NCI-H510A treated with DMSO at 0.1 percent for 48 hours (cell line): ENCODE measurements at places on chromosomes 11 and 22.

DNA sequence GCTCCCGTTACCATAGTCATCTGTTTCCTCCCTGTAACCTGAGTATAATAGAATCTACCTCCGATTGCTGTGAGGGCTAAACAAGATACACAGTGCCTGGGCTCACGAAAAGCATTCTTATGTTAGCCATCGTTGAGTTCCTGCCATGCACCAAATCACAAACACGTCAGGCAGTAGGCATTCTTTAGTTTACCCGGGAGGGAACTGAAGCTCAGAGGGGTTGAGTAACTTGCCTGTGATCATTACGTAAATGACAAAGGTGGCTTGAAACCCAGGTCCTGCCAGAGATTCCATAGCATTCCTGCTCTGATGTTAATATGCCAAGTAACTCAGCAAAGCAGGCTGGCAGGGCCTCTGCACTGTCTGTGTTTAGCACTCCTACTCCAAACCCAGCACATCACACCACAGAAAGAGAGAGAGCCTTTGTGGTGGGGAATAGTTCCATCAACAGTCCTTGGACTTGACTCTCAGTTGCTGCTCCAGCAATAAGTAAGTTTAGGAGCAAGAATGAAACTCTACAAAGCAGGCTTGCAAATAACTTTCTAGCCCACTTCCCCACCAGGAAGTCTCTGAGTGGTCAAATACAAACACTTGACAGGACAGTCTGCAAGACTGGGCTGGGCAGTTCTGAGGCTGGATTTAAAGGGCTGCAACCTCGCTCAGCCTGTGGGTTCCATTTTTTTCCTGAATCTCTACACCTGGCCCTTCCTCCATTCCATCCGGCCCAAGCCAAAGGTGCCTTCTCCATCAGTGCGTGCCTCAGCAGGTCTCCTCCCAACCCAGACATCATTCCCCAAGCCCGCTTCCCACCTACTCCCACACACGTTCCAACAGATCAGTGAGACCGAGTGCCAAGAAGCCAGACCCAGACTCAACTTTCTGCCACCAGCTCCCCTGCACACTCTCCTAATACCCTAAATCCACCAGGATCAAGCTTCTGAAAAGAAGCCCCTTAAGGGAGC lies 1.1 kb downstream of the SCN2B start:
- peak; percentile 54 for DNase-seq

- DNase-seq = no peak
Measured at GRCh38 chr22:17656870-17657395, 18.4 kb downstream of the BCL2L13 start.

GRCh38 chr11:86681483-86681756 lies 9.0 kb upstream of the ME3 start:
- no peak for DNase-seq

DNA sequence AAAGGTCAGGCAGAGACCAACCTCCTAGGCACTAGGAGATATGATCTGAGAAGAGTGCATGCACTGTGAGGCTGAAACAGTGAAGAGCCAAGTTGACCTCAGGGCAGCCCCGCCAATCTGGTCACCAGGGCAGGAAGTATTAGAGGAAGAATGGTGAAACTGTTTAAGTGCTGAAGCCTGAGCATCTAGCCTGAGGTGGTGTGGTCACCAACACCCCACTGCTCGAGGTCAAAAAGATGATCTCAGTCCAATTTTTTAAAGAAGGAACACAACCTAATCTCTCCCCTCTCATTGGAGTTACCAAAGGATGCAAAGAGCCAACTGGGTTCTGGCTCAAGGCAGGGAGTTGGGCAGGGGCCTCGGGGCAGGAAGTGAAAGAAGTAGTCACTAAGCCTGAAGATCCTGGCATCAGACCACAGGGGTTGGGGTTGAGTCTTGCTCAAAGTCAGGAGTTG lies 4.0 kb downstream of the APBB1 start:
- DNase-seq = no peak

DNA sequence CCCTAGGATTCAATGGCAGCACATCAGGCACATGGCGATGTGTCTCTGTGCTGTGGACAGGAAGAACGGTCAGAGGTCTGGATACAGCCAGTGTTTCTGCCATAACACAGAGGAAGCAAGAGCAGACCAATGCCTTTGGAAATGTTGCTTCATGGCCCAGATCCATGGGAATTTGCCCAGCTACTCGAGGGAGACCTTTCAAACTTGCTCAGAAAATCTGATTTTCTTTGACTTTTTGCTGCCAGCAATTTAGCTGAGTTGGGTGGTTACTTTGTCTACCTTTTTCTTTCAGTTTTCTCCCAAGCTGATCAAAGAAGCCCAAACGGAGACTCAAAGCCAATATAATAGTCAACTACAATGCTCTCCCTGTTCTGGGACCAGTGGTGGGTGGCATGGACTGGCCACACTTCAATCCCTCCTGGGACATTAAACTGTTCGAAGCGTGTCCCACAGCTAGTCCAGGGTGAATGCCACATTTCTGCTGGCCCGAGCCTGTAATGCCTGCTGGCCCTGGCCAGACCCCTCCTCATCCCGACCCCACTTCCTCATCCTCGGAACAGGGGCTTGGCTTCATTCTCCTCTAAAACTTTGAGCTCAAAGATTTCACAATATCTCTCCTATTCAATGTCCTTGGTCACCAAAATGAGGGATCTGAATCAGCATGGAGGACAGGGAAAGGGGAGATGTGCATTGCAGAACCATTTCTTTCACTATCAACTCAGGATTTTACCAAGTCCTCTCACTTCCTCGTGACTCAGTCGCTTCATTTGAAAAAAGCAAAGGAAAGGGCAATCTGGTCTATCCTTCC lies 93.3 kb downstream of the ABTB2 start:
- DNase-seq = no peak

DNA sequence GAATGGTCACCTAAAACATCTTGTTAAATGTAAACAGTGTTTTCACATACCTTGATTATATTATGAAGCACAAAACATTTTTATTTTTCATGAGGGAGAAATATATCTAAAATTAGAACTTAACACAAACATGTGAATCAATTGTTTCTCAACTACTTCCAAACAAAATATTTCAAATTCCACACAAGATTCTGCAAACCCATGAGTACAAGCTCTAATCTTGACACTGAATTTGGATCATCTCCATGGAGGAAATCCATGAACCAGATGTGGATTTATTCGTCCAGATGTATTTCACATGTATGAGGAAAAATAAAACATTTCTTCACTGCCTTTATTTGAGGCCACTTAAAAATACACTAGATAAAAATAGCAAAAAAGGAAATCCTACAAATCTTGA lies 184.2 kb downstream of the SBF2 start:
- no peak for DNase-seq

DNA sequence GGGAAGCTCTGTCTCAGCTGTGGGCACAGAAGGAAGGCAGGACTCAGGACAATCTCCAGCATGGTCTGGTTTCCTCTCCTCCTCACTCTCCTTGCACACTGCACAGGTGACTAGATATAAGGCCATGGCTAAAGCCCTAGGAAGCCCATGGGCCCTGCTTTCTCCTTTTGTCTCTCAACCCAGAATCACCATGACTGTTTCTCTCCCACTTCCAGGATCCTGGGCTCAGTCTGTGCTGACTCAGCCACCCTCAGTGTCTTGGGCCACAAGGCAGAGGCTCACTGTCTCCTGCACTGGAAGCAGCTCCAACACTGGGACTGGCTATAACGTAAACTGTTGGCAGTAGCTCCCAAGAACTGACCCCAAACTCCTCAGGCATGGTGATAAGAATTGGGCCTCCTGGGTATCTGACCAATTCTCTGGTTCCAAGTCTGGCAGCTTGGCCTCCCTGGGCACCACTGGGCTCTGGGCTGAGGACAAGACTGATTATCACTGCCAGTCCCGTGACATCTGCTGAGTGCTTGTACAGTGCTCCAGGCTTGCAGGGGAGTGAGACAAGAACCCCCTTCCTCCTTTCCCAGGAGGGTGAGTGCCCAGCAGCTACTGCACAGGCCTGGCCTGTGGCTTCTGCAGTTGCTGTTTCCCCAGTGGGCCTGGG lies 104.0 kb upstream of the TOP3B start:
- DNase-seq = no peak

DNA sequence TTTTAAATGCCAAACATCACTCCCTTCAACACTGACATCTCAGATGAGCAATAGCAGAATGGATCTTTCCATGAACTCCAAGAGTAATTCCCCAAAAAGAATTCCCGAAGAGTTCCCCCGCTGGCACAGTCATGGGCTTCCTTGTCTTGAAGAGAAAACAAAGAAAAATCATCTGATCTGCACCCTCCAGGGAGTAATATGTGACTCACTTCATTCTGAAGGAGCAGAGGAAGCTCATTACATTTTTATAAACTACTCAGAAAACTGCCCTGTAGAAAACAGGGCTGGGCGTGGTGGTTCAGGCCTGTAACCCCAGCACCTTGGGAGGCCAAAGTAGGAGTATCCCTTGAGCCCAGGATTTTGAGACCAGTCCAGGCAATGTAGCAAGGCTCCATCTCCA lies 35.7 kb downstream of the CELSR1 start:
- DNase-seq = no peak
